Left lobe of liver (tissue), 2 donors: ENCODE measurements at places on chromosomes 4 and X. TPM values are rescaled to one million over a fixed set of nuclear protein-coding genes. Genes with fewer than 3 reads are reported as not detected.

Gene HPGDS
- 0.10 TPM for total RNA-seq

Gene VSIG4
- total RNA-seq = 16.1 TPM

Gene GPR82
- 0.28 TPM for total RNA-seq

Gene FBXL5
- total RNA-seq = 38.9 TPM

Gene P2RY10
- not detected for total RNA-seq

Gene NXF2
- total RNA-seq = not detected

DNA sequence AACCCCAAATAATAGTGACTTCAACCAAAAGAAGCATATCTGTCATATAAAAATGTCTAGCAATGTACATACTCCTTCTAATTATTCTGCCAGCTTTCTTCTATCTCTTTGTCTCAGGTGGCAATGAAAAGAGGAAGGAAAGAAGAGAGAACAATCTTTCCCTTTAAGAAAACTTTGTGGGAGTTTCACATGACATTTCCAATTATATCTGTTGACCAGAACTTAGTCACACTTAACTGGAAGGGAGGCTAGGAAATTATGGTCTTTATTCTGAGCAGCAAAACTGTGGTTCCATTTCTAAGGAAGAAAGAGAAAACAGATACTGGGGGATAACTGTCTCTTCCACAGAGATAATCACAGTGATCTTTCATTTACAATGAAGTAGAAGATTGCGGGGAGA lies 12.9 kb upstream of the MAOA start:
- no peak for DNase-seq

DNA sequence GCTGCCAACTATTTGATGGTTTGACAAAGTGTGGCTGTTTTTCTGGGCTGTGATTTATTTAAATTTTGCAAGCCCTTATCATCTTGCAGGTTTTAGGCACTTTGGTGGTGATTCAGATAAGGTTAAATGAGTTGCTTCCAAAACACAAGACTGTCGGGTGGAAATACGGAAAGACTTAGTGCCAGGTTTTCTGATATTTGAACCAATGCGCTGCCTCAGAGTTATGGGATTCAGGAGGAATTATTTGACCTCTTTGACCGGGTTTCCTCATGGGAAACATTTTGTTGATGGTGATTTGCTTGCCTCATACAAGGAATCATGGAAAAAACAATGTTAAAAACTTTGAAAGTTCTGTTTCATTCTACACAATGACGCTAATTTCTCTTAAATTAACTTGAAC lies 136.1 kb upstream of the MAP9 start:
- no peak for DNase-seq

- no peak for DNase-seq
Measured at GRCh38 chrX:39850630-39851152, 247.1 kb downstream of the BCOR start.

DNA sequence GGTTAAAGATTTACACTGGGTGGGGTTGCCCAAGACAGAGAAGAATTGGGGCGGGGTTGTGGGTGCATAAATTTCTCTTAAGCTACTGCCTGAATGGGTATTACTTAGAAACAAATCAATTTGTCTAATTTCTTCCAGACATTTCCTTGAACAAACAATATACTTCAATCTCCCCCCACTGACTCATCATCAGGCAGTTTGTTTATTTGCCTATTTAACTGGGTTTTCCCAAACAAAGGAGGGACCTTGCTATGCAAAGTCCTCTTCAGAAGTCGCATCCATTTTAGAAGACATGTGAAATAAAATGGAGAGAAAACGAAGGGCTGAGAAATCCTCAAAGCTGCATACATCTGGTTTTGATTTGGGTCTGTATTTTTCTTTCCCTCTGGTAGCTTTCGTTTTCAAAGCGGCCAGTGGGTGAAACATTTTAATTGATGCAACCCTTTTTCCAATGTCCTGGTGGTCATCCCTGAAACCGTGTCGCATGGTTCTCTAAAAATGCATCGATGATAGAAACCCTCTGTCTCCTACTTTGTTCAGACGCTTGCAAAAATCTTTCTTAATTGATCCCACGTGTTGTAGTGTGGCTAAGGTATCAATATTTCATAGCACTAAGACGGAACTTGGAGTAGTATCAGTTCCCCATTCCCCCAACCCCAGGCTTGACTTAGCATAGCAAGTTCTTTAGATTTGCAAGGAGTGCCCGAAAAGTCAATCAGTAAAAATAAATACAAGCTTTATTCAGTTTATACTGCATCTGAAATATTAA lies 115.1 kb upstream of the MXRA5 start:
- DNase-seq = no peak
